ENCODE measurements at places on chromosomes 2 and 18.

DNA sequence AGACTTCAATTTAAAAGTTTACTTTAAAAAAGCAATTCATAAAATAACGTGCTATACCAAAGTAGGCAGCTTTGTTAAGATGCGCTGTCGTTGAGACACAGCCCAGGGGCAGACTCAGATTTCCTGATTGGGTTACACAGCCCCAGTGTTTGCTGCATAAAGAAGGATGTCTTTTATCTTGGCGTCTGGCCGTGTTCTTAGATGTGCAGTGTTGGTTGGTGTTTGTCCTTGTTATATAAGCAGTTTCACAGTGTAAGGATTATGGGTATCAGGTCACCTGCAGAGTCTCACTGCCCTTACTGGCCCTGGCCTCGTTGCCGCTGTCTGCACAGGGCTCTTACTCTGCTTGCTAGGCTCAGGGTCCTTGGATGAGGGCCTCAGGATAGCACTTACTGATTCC lies 108.5 kb downstream of the WDSUB1 start:
- DNase-seq: no peak

DNA sequence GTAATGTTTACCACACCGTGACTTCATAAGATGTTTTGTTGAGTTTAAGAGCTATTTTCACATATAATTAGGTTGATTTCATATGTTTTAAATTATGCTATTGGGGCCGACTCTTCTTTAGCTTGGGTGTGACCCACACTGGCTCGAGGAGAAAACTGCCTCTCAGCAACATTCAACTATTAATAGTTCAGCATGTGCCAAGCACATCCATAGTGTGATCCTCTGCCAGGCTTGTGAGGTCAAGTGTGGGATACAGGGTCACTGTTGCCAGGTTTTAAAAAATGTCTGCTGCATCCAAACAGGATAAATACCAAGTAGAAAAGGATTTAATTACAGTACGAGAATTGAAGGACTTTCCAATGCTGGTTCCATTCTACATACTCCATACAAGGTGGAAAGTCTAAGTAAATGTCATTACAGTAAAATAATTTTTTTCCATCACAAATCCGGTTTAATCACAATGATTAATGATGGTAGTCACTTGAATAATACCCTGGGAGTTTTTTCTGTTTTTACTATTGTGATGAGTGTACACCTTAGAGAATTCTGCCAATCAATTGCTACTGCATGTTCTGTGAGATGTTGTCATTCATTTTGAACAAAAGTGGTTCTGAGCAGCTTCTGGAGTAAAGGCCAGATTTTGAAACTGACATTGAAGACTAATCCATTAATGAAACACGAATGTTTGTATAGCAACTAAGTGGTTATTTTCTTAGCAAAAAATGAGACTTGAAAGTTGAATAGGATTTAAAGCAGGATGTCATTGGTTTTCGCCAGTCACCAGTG lies 84.5 kb downstream of the ABI2 start:
- DNase-seq: no peak

GRCh38 chr2:217204358-217204757 lies 344.5 kb upstream of the TNP1 start:
- DNase-seq: no peak

GRCh38 chr2:169709981-169710380 lies 15.7 kb downstream of the PHOSPHO2 start:
- DNase-seq: no peak

- DNase-seq: peak; percentile 18
These were observed 97.0 kb downstream of the RNF144A start for GRCh38 chr2:7014174-7014640.

- no peak for DNase-seq
These were observed 5.6 kb upstream of the ELOA2 start for GRCh38 chr18:47040982-47041381.

- DNase-seq: no peak
These were observed 128.1 kb upstream of the DAPL1 start for GRCh38 chr2:158666969-158667368.
